Stimulated activated CD4-positive, alpha-beta T cell treated with anti-CD3 and anti-CD28 coated beads, Interleukin-4, amount 100 ng/mL, for 48 hours (primary cell): ENCODE measurements at places on chromosomes 7 and 10.

- DNase-seq = no peak
These were observed 75.1 kb upstream of the DDC start for GRCh38 chr7:50640256-50640655.

GRCh38 chr10:101228153-101228965, 904 bp downstream of the LBX1 start:
- DNase-seq = no peak

DNA sequence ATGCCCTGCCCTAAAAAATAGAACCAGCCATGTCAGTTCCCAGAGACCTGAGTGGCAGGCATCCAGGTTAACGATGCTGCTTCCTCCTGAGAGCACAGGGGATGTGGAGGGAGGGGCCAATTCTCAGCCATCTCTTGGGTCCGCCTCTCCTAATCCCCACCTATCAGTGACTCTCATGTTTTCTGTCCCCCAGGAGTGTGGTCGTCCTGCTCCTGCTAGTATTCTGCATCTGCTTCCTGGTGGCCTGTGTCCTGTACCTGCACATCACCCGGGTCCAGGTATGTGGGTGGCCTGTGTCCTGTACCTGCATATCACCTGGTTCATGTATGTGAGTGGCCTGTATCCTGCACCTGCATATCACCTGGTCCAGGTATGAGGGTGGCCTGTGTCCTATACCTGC, 105.3 kb downstream of the ADCY1 start:
- DNase-seq = no peak

DNA sequence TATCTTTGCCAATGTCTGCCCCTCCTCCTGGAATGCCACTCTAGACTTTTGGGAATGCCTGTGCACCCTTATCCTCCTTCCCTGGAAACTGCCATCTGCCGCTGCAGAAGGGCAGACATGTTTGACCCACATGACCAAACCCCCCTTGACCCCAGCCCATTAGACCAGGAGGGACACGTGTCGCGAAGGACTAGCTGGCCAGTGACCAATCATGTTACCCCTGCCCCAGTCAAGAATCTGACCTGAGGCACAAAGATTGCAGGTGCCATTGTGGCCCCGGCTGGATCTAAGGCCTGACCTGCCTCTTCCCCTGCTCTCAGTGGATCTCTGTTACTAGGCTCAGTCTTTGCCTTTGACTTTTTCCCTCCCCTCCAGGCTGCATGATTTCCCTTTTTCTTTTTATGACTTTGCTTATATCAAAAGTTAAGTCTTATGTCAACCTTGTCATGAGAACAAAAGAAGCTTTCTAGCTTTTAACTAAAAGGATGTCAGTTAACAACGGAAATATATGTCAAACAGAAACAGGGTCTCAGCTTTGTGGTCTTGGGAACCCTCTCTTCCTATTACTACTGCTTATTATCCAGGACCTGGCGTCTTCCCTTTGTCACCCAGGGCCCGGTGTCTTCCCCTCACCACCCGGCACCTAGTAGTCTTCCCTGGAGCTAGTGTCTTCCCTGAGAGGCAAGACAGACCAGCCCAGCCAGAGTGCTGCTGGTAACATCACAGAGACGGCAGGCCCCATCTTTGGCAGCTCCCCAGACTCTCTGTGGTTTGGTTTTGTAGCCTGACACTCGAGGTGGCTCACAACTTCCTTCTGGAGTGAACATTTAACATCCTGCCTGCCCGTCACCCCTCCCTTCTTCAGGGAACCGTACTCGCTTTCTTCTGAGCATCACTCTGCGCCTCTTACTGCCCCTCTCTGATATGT, 24.4 kb upstream of the PPIF start:
- peak; percentile 68 for DNase-seq

DNA sequence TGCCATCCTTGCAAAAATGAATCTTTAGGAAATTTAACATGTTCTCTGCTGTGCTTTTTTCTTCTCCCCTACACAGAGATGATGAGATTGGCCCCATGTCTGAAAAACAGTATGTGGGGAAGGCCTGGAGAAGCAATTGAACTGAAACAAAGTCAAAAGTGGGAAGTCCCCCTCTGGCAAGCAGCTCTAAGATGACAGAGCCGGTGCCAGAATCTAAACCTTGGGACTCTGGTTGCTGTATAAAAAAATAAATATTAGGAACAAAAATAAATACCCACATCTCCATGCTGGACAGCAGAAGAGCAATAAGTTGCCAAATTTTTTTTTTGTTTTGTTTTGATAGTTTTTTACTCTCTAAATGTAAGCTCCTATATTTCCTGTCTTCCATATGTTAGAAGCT, 51.8 kb upstream of the TRIL start:
- DNase-seq = no peak

GRCh38 chr7:45717537-45718235, 143.5 kb downstream of the ADCY1 start:
- no peak for DNase-seq

DNA sequence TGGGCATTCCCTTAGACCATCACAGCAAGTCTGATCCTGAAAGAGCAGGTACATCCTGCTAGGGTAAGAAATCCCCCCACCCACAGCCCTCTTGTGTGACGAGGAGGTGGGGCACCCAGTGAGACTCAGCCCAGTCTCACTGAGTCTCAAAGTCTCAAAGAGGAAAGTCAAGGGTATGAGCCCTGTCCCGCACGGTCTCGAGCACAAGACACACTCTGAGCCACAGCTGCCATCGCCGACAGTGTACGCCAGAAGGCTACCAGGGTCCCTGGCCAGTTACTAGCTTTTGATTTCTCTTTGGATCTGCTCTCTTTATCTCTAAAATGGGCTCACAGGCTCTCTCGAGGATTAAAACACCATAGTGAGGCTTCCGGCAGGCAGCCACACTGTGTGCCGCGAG, 190.2 kb downstream of the TNS3 start:
- no peak for DNase-seq

GRCh38 chr7:22049766-22050500, 104.2 kb upstream of the CDCA7L start:
- no peak for DNase-seq

- DNase-seq = no peak
These were observed 201.0 kb downstream of the CHRM2 start for GRCh38 chr7:137069249-137069963.

GRCh38 chr7:157539521-157539920, 202.7 kb downstream of the DNAJB6 start:
- no peak for DNase-seq

GRCh38 chr10:7251696-7252465, 159.0 kb downstream of the SFMBT2 start:
- no peak for DNase-seq

DNA sequence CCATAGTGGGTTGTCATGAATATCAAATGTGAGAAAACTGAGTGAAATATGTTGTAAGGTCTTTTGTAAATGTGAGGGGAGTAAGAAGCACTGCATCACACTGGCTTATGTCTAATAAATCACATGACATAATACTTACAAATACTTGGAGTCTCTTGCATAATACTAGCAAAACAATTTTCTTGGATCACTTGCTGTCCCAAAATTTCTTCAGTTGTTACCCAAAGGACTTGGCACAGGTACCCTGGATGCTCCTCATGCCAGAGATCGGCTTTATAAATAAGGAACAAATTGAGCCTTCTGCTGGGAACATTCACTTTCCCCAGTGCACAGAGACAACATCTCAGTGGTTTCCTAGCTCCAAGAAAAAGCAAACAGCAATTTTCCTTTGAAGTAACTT, 5.0 kb upstream of the LRIT2 start:
- no peak for DNase-seq

DNA sequence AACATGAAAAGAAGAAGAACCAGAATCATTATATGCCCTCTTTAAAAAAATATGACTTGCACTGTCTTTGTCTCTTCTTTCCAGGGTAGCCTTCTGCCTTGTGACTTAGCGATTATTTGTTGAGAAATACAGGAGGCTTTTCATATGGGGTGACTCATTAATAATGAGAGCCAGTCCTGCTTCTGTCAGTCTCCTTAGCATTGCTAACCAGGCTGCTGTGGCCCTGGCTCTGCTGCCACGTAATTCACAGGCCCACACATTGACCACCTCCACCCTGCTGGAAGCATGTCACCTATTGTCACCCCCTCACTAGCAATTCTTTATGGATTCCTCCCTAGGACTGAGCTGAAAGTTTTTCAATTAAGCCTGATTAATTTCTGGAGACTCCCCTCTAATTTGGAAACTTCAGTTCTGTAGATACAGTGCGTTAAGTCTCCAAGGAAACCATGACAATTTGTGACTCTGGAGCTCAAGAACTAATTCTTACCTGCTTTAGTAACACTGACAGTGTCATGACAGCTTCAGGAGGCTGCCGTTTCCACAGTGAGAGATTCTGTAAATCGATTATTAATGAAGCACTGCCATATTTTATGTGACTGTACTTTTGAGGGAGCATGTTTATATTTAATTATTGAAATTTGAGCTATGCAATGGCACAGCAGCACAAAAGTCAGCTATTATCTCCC, 267.9 kb upstream of the SP8 start:
- no peak for DNase-seq

GRCh38 chr10:132651511-132652029, 114.0 kb downstream of the INPP5A start:
- DNase-seq = no peak

DNA sequence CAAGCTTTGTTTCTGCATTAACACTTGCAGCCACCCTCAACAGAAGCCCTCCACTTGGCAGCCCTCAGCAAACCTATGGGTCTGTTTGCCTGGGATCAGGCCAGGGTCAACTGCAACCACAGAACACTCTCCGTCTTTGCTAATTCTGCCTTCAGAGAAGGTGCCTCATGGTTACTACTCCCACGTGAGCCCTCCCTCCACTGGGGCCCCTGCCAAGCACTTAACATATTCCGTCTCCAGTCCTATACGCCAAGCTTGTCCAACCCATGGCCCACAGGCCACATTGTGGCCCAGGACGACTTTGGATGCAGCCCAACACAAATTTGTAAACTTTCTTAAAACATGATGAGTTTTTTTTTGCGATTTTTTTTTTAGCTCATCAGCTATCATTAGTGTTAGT, 54.7 kb downstream of the HSPA12A start:
- DNase-seq = no peak

- no peak for DNase-seq
These were observed 74.9 kb downstream of the KCNMA1 start for GRCh38 chr10:77562742-77563141.

- no peak for DNase-seq
These were observed 41.0 kb upstream of the CELF2 start for GRCh38 chr10:10976652-10977051.

DNA sequence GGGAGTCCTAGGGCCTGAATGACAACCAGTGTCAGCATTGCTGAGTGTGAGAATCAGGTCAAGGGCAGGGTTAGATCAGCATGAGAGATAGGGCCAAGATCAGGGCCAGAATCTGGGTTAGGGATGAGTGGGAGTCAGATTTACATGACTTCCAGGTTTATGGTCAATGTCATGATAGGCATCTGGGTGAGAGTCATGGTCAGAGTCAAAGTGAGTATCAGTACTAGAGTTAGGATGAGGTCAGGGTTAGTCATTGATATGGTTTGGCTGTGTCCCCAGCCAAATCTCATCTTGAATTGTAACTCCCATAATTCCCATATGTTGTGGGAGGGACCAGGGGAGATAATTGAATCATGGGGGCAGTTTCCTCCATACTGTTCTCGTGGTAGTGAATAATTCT, 12.3 kb downstream of the MRPS24 start:
- DNase-seq = no peak

GRCh38 chr7:158447506-158448171, 140.0 kb downstream of the PTPRN2 start:
- no peak for DNase-seq

DNA sequence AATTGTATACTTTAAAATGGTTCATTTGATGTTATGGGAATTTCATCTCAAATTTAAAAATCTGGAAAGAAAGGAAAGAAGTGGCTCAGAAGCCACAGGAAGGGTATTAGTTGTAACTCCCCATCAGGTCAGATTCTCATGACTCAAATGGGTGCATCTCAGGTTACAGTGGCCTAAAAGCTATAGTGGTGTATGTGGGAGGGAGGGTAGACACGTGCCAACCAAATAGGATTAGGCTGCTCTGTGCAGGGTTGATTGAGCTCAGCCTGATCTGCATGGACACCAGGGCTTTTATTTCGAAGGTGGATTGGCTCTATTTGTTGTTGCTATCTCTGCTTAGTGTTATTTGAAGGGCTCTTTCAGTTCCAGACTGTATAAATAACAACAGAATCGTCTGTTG, 121.5 kb upstream of the PRR15 start:
- DNase-seq = no peak

DNA sequence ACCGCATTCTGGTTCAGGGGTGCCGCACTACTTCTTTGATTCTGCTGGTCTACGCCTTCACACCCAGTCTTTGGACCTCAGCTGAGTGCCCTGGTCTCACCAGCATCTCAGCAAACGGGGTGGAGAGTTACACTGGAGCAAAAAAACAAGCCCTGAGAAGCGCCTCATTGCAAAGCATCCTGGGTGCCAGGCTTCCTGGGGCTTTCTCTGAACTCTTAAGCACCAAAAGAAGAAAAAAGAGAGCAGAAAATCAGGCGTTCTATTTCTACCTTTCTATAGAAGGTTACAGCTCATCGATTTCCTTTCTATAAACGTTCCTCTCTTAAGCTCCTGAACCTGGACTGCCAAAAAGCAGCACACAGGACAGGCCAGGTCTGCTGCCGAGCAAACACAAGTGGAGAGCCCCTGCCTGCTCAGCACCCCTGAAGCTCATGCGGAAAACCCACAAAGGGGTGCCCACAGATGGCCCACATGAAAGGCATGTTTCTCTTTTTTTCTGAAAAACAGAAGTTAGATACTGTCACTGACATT, 217.9 kb downstream of the SFMBT2 start:
- peak; percentile 28 for DNase-seq

- DNase-seq = no peak
These were observed 65.8 kb downstream of the ENTPD1 start for GRCh38 chr10:95821720-95822119.
